Vagina (tissue), 2 donors: ENCODE measurements at places on chromosomes 6 and 20.

GRCh38 chr6:41900861-41901260 is 5.7 kb upstream of the USP49 start:
- no peak for DNase-seq

DNA sequence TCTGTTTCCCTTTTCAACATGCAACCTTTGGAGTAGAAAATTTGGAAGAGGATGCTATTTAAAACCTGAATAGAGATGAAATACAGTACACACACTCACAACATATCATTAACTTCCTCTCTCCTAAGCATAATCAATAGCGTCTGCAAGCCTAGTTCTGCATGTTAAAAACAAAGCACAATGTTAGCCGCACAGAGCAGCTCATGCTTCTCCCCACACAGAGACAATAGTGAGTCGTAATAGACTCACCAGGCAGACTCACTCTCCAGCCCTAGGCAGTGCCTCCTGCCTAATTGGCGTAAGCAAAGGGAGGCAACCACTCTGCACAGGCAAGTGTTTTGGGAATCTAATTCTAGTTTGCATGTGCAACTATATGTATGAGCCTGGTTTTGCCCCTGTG is 45.8 kb upstream of the ARID1B start:
- no peak for DNase-seq

GRCh38 chr6:27126815-27127537 is 120.5 kb upstream of the PRSS16 start:
- no peak for DNase-seq

DNA sequence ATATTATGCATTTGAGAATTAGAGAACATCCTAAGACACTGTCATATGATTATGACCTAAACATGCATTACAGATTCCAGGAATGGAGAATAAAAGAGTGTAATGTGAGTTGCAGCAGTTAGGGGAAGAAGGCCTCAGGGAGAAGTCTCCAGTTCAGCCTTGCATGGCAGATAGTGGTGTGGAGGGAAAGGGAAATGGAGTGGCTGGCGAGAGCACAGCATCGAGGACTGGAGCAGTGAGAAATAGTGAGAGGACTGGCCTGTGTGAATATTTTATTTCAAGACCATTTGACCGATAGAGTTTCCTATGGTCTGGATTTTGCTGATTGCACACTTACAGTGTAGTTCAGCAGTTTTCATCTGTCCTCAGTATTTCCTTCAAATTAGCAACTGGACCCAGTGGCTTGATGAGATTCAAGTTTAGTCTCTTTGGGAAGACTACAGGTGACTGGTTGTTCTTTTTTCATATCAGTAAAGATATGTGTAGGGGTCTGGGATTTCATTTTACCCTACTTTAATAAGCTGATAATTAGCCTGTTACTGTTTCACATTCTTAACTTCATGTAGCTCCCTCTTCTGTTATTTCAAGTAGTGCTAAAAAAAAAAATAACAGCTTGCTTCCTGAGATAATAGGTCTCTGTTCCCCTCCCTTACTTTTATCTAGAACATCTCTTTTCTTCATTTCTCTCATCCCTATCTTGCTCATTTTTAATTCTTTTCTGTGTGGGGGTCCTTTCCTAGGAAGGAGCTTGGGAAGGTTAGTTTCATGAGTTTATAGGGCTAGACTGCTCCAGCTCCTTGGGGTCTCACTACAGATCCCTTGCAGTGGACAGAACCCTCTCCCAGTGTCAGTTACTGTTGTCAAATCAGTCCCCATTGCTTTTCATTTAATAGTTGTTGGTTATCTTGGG is 27.9 kb downstream of the BLTP3A start:
- DNase-seq, result no peak

GRCh38 chr6:169239181-169239580 is 14.5 kb downstream of the THBS2 start:
- no peak for DNase-seq

DNA sequence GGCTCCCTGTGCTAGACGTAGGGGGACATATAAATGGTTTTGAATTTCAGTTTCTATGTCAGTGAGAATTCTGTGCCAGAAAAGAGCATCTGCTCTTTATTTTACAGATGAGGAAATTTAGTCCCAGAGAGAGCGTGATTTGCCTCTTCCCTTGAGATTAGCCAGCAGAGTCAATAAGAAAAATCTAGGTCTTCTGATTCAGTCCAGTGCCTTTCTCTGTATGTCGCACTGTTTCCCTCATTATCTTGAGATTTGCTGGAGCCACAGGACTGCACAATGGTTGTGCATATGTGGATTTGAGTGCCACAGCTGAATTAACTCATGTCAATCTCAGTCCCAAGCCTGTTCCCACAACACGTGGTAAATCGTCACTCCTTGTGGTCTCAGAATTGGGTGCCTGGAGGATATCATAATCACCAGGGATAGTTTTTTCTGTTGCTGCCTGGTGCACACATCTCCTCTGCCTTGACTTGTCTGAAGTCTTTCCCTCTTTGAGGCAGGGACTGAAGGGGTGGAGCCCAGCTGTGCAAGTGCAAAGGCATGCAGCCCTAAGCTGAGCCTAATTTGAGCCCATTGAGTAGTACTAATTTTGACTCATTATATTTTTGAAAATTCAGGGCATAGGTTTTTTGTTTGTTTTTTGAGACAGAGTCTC is 276.7 kb downstream of the SOX4 start:
- no peak for DNase-seq

DNA sequence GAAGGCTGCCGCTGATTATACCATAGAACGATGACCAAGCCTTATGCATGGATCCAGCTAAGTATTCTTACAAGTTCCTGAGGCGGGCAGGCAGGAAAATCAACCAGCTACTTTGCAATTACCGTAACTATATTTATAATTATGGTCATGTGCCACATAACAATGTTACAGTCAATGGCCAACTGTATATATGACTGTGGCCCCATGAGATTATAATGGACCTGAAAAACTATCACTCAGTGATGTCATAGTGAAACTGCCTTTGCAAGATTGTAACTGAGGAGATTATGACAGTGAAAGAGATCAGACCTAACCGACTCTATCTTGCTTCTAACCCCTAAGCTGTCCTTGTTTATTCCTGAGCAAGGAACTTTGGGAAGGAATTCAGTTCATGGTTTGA is 33.1 kb upstream of the FAM135A start:
- DNase-seq, result no peak
